Activated effector memory CD4-positive, alpha-beta T cell treated with anti-CD3 and anti-CD28 coated beads, Interleukin-2, amount 50 U/mL, for 16 hours (primary cell): ENCODE measurements at places on chromosomes 11 and 22.

GRCh38 chr11:29231991-29232390 is 784.8 kb downstream of the KCNA4 start:
- no peak for DNase-seq

- peak; percentile 14 for DNase-seq
Observed at GRCh38 chr11:17748044-17748443, 13.5 kb downstream of the KCNC1 start.

DNA sequence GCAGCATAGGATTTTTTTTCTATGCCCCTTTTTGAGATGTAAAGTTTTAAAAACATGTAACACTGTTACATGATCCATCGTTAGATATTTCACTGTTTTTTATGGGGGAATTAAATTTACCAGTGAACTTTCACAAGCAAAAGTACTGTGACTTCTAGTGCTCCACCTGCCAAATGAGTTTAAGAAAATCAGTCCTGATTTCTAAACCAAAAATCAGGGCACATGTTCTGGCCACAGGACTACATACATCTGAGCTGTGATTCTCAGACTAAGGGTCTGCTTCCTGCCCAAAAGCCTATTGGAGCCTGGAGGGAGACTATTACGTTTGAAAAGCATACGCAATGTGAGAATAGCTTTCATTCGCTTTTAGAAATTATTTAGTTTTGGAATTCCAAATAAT is 22.5 kb downstream of the TMPRSS13 start:
- DNase-seq, result peak; percentile 5

GRCh38 chr11:18974192-18974591 is 35.0 kb upstream of the MRGPRX1 start:
- DNase-seq, result no peak

- no peak for DNase-seq
Observed at GRCh38 chr11:27795955-27796861, 96.0 kb upstream of the BDNF start.

GRCh38 chr22:28442711-28443525 is 236.7 kb downstream of the TTC28 start:
- no peak for DNase-seq

DNA sequence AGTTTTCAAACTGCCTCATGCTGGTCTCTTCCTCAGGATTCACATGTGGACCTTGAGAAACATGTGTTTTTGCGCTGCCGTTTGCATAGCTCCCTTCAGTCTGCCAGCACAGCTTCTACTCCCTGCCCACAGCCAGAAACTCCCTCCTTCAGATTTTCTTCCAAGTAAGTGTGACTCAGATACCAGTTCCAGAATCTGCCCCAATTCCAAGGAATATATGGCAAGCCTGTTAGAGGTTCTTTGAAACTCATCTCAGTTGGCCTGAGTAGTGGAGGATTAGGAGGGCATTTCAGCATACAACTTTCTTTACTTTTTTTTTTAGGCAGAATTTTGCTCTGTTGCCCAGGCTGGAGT is 67.1 kb downstream of the SNX19 start:
- no peak for DNase-seq

- DNase-seq, result no peak
Observed at GRCh38 chr11:26715133-26715532, 6.7 kb downstream of the SLC5A12 start.

- DNase-seq, result no peak
Observed at GRCh38 chr22:26362471-26362870, 66.6 kb upstream of the ASPHD2 start.

DNA sequence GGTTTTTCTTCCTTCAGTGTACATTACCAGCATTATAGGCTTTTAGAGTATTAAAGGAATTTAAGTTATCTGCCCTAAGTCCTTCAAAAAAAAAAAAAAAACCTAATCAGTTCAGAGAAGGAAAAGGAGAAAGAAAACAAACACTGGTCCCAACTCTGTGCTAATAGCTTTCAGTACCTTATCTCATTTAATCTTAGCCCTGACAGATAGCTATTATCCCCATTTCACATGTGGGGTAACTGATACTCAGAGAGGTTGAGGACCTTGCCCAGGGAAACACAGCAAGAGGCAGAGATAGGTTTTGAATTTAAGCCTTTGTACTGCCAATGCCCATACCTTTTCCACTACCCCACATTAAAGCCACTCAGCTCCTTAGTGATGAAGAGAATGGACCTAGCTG is 43.4 kb downstream of the FAT3 start:
- no peak for DNase-seq

GRCh38 chr11:26974069-26974783 is 19.7 kb upstream of the FIBIN start:
- DNase-seq, result no peak

DNA sequence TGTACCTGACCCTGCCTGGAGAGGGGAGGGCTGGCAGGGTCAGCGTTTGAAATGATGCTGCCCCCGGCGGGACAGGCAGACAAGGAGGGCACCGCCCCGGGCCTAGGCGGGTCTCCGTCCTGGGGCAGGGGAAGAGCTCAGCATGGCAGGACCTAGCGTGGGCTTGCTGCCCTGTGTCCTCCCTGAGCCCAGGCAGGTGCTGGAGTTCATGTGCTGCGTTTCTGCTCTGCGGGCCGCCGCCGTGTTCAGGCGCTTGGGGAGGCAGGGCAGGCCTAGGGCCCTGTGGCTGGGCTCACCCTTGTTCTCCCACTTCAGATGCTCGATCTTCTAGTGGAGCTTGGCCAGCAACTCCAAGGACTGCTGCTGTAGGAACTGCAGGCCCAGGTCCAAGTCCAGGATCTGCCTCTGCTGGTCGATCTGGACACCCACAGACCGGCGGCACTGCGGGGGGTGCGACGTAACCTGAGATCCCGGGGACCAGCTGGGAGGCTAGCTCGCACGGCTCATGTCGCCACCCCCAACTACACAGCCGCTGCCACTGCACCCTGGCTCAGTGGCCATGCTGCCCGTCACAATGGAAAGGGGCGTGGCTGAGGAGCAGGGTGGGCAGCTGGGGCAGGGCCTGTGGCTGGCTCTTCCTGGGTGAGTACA is 84.4 kb downstream of the MED15 start:
- no peak for DNase-seq

DNA sequence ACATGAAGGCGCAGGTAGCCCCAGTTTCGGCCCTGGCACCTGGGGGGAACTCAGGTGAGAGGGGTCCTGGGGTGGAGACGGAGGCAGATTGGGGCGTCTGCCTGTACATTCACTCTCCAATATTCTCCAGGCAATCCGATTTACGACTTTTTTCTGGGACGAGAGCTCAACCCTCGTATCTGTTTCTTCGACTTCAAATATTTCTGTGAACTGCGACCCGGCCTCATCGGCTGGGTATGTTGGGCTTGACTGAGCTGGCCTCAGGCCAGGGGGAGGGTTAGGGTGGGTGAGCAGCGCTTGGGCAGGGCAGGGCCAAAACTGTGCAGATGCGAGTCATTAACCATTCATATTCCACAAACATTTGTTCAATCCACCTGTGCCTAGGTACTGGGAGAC is 1.7 kb downstream of the TM7SF2 start:
- DNase-seq, result no peak

- peak; percentile 85 for DNase-seq
Observed at GRCh38 chr11:64553554-64554201, 37.3 kb upstream of the SLC22A12 start.

- no peak for DNase-seq
Observed at GRCh38 chr11:30815619-30816018, 229.5 kb upstream of the MPPED2 start.

DNA sequence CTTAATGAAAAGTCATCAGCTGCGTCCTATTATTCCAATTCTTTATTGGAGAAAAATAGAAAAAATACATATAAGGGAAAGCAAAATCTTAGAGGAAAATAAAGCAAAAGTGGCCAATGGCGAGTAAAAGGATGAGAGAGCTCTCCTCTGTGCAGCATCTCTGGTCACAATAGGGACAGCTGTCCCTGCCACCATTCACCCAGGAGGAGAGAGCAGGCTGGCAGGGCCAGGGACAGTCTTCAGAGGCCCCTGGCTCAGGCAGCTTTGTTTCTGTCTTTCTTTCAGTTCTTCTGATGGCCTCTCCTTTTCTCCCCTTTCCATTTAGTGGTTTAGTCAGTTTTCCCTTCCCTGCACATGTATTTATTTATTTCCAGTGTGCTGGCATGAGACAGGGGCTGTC is 941.3 kb downstream of the NTM start:
- no peak for DNase-seq

DNA sequence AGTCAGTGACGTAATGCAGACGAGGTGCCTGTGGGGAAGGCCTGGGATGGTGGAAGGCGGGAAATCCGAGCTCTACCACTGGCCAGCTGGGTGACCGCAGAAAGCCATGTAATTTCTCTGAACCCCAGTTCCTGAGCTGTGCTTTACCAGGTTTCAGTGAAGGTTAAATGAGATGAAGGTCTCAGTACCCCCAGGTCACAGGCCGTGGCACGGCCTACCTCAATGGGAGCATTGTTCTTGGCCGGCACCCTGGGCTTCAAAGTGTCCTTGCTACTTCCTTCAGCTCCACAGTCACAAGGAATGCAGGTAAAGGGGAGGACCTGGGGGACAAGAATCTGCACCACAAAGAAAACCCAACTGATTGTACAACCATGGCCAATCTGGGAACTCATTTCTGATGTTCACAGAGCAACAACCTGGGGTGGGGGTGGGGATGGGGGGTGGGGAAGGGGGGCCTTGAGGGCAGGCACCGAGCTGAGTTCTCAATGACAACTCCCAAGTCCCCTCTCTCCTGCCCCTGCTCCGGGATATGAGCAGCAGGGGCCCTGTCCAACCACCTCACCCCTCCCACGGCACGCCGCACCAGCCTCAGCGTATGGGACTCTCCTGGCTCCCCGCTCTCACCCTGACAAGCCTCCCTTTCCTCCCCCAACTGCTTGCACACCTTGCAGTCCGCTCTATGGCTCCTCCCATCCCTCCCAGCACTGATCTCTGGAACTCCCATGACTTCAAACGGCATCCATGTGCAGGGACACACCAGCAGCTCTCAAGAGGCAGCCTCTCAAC is 59.1 kb upstream of the ARFGAP3 start:
- no peak for DNase-seq

DNA sequence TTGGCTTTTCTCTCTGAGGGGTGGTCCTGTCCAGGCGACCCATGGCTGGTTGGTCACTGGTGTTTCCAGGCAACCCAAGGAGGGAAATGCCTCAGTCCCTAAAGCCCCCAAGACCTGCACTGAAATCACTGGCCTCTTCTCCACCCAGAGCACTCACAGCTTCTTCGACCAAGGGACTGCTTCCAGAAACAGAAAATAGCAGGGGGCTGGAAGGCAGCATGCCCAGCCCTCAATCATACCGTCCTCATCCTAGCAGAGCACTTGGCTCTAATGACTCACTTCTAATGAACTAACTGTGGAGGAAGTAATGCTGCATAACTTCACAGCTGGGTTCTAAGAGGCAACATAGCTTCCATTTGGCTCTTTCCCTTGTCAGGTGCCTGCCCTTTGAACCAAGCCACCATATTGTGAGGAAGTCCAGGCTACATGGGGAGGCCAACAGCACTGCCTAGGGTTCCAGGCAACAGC is 27.6 kb downstream of the DKK3 start:
- no peak for DNase-seq

- no peak for DNase-seq
Observed at GRCh38 chr22:33335611-33336279, 277.6 kb upstream of the SYN3 start.

GRCh38 chr22:19974268-19974861 is 32.7 kb upstream of the TXNRD2 start:
- no peak for DNase-seq

DNA sequence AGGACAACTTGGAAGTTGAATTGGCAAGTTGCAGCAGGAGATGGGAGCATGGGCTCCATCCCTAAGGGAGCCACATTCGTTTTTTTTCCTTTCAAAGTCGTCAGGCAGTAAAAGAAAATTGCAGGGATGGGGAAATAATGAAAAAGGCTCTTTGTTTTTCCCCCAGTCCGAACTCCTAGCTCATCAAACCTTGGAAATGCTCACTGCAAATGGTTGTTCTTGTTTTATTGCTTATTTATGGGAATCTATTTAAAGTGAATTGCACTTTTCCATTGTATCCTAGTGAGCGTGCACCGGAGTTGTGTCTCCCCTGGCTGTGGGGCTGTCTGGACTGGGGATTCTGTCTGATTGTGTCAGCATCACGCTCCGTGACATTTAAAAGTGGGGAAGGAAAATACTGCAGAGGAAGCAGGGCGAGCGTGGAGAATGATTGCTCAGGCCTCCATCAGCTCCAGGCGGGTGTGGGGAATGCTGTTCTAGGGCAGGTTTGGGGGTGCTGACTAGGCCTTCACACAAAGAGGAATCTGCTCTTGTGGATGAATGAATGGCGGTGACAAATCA is 306.4 kb downstream of the KIRREL3 start:
- DNase-seq, result no peak

DNA sequence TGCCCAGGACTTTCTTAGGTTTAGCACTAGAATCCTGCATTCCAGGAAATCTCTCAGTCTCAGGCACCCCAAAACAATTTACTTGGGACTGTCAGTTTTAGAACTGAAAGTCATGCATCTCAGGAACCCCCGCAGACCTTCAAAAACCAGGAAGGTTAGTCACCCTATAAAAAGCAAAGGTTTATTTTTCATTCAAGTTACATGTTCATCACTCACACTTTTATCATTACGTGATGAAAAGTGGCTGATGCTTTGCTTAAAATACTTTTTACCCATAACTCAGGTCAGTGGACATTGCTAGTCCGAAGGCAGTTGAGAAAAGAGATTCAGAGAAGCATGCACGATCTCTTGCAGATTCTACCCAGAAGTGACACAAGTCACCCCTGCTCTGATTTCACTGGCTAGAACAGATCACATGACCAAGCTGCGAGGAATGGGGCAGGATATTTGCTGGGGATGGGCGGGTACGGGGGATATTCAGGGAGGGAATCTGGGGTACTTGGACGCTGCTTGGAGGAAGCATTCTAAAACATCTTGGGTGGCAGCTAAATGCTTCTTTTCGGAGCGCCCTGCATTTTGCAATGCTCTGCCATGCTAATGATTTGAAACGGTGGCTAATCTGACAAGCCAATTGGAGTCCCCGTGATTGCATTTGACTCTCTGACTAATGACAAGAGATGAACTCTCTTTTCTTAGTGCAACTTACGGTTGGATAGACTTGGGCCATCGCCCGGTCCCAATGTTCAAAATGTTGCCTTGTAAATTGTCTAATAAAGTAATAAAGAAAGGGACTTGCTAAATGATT is 110.2 kb downstream of the MIAT start:
- DNase-seq, result no peak

DNA sequence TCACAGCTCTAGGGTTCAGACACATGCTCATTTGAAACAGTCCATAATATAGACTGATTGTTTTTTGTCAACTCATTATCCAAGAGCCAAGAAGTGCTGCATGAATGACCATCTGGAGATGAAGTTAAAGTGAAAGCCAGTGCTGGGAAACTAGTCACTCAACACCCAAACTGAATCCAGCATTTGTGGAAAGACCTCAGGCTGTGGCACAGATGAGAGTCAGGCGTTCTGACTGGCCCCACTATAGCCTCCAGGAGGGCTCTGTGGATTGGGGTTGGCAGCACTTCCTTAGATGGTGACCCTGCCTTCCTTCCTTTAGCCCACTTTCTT is 2.1 kb downstream of the FEZ1 start:
- no peak for DNase-seq

DNA sequence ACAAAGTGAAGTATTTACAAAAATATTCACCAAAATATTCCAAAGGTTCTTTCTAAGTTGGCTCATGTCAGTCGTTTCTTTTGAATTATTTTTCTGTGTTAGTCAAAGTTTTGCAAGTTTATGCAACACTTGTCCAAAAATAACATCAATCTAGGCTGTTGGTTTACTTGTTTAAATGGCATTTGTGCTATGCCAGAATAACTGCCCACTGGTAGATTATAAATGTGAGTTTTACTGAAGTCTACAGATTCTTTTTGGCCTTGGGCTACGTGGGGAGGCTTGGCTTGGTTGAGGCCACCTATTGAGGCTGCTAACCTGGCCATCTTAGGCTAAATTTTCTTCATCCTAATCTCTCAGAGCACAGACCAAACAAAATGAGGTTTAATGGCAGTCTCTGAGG is 1091.9 kb upstream of the RAG2 start:
- DNase-seq, result no peak
